Stimulated activated CD8-positive, alpha-beta memory T cell treated with anti-CD3 and anti-CD28 coated beads, Interleukin-2, amount 100 ng/mL, for 1 hour (primary cell): ENCODE measurements at places on chromosomes 3 and 15.

GRCh38 chr15:78204351-78205309 is 29.7 kb downstream of the ACSBG1 start:
- DNase-seq = no peak

DNA sequence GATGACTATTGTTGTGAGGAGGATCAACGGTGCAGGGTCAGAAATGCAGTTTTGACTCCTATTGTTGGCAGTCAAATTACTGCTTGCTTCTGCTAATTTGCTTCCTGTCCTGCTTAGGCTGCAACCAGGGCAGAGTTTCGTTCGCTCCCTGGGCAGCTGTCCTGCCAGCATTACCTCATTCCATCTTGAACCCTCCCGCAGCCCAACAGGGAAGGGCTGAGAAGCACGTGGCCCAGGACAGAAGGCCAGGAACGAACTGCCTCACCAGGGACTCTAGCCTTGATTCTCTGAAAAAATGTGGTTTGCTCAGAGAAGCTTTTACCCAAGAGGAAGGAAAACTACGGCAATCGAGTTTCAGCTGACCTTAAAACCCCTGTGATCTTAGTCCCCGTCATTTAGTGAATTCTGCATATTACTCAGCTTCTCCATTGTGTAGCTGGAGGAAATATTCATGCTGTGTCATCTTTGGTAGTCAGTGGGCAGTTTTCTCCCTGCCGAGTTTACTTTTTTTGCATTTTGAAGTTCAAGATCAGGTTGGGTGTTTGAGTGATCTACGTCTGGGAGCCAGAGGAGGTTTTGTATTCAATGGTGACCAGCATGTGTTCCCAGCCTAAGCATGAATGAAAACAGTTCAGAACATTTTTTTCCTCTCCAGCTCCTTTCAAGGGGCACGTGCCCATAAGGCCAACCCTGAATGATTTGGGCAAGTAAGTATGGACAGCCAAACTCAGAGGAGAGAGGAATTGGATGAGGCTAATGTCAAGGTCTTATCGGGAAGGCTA is 23.0 kb downstream of the TLNRD1 start:
- DNase-seq = no peak

GRCh38 chr3:124570232-124570631 is 160.0 kb upstream of the UMPS start:
- DNase-seq = no peak

GRCh38 chr15:57911247-57911646 is 154.3 kb downstream of the ALDH1A2 start:
- no peak for DNase-seq

- no peak for DNase-seq
These were observed 201.1 kb downstream of the NR1D2 start for GRCh38 chr3:24145981-24146822.

GRCh38 chr3:138340511-138340910 is 7.9 kb upstream of the MRAS start:
- no peak for DNase-seq
